T-helper 1 cell treated with Interleukin-12 subunit alpha and Interleukin-12 subunit beta and Interleukin-4 antibody, amounts not matched to agents 30 ng/mL and 1 ng/mL, for 36 hours (primary cell): ENCODE measurements at places on chromosomes 4 and X. TPM values are rescaled to one million over a fixed set of nuclear protein-coding genes. Genes with fewer than 3 reads are reported as not detected.

ARX gene
- not detected in 2 replicates for total RNA-seq

NHSL2 gene
- 1.0 and 1.2 TPM in 2 replicates for total RNA-seq

TLR3 gene
- 0.51 and 0.66 TPM in 2 replicates for total RNA-seq

UGT2B28 gene
- not detected in 2 replicates for total RNA-seq

ARHGAP24 gene
- total RNA-seq: not detected in 2 replicates

ZBTB49 gene
- total RNA-seq: 6.9 and 8.4 TPM in 2 replicates

KLB gene
- total RNA-seq: not detected in 2 replicates

GDI1 gene
- 119 TPM in 2 replicates for total RNA-seq

PABPC4L gene
- total RNA-seq: not detected in 2 replicates

CTAG1A gene
- total RNA-seq: not detected in 2 replicates

RADX gene
- 5.4 and 7.5 TPM in 2 replicates for total RNA-seq

CT47B1 gene
- not detected in 2 replicates for total RNA-seq

MBNL3 gene
- 15.0 and 15.6 TPM in 2 replicates for total RNA-seq

SLC6A8 gene
- 2.3 and 3.1 TPM in 2 replicates for total RNA-seq

ZCCHC4 gene
- total RNA-seq: 11.7 and 13.8 TPM in 2 replicates

RGN gene
- not detected in 2 replicates for total RNA-seq

SPANXA2 gene
- not detected in 2 replicates for total RNA-seq
